ENCODE measurements at places on chromosomes 12 and 14.

DNA sequence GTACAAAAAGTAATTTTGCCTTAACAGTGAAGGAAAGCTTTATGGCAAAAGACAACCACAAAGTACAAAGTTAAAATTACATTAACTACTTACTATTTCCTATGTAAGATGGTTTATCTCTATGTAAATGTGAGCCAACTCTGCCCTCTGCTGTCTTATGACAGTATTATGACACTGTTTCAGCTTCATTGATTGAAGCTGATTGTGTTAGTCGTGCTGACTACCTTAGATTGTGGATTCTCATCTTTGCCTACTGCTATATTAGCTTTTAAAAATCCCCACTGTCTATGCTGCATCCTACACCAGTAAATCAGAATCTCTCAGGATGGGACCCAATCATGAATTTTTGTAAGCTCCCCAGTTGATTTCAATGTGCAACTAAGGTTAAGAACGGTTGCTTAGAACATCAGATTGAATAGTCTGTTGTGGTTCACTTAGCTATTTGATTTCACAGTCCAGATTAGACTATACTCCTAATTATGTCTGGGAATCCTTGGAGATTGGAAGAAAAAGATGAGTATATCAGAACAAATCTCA, 12.2 kb upstream of the SPTB start:
- no peak for DNase-seq

DNA sequence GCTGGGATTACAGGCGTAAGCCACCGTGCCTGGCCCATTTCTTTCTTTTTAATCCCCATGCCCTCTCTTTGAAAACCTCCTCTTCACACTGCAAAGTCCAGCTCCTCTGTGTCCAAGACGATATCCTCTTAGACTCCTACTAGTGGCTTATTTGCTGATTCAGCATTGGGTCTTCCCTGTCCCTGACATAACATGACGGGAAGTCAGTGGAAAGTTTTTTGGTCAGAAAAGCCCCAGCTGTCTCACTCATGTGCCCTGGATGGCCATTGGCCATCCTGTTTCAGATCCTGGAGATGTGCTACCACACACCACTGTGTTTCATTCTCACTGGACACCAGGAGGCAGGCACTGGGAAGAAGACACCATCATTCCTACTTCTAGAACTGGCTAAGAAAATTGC, 102.6 kb upstream of the MED13L start:
- DNase-seq: no peak

- no peak for DNase-seq
Measured at GRCh38 chr12:95323212-95323611, 105.6 kb downstream of the VEZT start.

- no peak for DNase-seq
Measured at GRCh38 chr12:94078138-94078723, 70.1 kb upstream of the PLXNC1 start.

DNA sequence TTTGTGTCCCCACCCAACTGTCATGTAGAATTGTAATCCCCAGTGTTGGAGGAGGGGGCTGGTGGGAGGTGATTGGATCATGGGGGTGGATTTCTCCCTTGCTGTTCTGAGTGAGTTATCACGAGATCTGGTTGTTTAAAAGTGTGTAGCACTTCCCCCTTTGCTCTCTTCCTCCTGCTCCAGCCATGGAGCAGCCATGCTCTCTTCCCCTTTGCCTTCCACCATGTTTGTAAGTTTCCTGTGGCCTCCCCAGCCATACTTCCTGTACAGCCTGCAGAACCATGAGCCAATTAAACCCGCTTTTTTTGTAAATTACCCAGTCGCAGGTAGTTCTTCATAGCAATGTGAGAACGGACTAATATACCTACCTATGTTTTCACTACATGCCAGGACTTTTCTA, 2.6 kb upstream of the POC1B start:
- no peak for DNase-seq

- DNase-seq: no peak
Measured at GRCh38 chr12:58369576-58369975, 428.2 kb downstream of the ATP23 start.

DNA sequence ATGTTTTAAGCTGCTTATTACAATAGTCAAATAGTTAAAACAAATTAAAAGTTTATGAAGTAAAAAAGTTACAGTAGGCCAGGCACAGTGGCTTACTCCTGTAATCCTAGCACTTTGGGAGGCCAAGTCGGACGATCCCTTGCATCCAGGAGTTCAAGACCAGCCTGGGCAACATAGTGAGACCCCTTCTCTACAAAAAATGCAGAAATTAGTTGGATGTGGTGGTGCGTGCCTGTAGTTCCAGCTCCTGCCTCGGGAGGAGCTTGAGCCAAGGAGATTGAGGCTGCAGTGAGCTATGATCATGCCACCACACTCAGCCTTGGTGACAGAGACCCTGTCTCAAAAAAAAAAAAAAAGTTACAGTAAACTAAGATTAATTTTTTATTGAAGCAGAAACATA, 142.6 kb downstream of the MIPOL1 start:
- DNase-seq: no peak

DNA sequence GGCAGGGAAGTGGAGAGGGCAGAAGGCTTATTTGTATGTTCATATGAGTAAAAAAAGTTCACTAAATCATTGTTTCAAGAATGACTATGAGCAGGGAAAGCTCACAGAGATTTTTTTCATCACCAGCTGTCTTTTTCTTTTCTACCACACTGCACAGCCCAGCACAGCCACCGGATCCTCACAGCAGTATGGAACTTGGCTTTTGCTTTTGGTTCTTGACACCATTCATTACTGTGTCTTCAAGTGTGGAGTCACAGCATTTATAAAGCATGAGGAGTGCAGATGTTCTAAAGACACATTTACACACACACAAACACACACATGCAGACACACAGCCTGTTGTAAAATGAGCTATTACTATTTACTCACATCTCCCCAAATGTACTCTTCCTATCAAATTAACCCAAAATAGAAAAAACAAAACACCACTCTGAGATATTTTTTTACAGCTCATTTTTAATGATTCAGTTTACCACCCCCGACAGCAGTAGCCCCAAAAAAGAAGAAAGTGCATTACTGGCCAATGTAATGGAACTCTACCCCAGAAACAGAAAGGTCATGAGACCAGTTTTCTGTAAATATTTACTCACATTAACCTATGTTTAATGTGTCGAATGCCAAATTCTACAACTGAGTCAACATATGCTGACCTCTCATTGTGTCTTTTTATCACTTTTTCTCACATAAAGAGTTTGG, 60.5 kb downstream of the BTG1 start:
- no peak for DNase-seq

GRCh38 chr12:69396041-69396440, 36.5 kb downstream of the YEATS4 start:
- DNase-seq: no peak

Data from cortex of kidney (tissue), 1 donor.